Smooth muscle cell of trachea (primary cell): ENCODE measurements at places on chromosomes 16 and 17. TPM values are rescaled to one million over a fixed set of nuclear protein-coding genes. Genes with fewer than 3 reads are reported as not detected.

Gene SAMD14
- total RNA-seq = 0.87 and 2.2 TPM in 2 replicates

Gene ABCC11
- 0.33 and 0.44 TPM in 2 replicates for total RNA-seq

Gene MT1M
- total RNA-seq = 2.6 and 5.1 TPM in 2 replicates

Gene NLRC3
- total RNA-seq = 0.15 and 0.17 TPM in 2 replicates

Gene TAT
- not detected in 2 replicates for total RNA-seq
